ENCODE measurements at places on chromosomes 4 and X.

GRCh38 chr4:169332583-169332982 is 61.8 kb upstream of the SH3RF1 start:
- DNase-seq, result no peak

- no peak for DNase-seq
Measured at GRCh38 chrX:1659664-1660461, 45.0 kb downstream of the ASMT start.

- no peak for DNase-seq
Measured at GRCh38 chr4:6471307-6472007, 957 bp downstream of the PPP2R2C start.

GRCh38 chr4:107292979-107293378 is 256.9 kb upstream of the DKK2 start:
- no peak for DNase-seq

DNA sequence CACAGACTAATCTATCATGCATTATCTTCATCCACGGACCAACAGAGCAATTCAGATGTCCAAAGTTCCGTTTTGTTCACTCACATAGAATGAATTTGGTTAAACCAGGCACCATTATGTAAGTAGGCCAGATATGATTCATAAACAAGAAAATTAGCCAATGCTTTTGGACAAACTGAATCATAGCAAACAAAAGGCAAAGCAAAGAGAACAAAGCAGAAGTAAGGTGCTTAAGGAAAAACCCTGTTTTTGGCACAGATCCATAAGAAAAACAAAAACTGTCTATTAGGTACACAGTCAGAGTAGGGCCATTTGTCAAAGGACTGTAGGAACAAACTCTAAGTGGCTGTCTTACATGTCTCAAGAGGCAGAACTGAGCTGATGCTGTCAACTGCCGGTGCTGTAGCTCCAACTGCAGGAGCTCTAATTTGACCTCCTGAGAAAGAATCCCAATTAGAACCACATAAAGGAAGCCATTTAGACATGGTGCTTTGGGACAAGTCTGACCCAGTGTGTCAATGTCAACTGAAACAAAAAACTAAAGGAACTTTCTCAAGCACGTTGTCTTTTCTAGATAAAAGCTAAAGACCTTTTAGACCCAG is 146.7 kb downstream of the COL25A1 start:
- no peak for DNase-seq

- no peak for DNase-seq
Measured at GRCh38 chr4:2261853-2262144, at the start of gene MXD4. MXD4 (minus strand) TSS chr4:2262109; CDS start chr4:2261980, 129 bp downstream.

GRCh38 chr4:62023633-62024032 is 823.5 kb downstream of the ADGRL3 start:
- no peak for DNase-seq

GRCh38 chr4:122086338-122087065 is 65.6 kb upstream of the BLTP1 start:
- DNase-seq, result no peak

DNA sequence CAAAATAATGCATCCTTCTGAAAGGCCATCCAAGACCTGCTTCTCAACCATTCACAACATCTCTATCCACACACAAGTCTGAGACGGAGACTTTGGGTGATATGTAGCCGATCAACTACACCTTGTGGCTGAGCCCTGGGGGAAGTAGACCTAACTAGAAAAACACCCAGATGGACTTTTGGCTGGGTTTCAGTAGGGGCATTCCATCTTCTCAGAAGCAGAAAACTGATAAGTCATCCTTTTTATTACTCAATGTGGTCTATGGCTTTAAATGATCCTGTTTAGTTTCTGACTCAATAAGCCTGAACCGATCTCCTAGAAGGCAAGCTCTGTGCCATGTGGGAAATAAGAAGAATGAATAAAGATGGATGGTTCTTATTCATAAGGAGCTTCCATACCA is 82.5 kb upstream of the AFF2 start:
- DNase-seq, result no peak

DNA sequence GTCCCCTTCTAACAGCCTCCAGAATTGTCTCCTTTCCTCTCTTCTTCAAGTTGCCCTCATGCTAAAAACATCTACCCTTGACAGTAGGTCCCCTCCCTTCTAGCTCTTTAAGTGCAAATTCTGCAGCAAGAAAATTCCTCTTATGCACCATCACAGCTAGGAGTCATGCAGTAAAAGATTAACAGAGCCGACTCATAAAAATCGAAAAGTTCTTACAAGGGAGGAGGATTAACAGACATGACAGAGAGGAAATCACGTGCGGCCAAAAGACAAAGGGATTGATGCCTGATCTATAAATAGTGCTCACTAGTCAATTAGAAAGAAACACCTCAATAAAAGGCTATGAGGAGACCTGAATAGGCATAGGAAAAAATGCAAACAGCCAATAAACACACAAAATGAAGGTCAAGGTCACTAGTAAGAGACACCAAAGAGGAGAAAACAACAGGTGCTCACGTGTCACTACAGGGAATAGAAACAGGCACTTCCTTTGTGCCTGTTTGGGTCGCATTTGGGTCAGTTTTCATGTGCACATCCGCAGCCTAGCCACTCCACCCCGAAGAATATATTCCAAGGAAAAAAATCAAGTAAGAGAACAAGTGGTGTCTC is 3.4 kb downstream of the RNF212 start:
- no peak for DNase-seq

- peak; percentile 77 for DNase-seq
Measured at GRCh38 chr4:155953151-155954117, at the start of gene CTSO. CTSO (minus strand) TSS chr4:155953866; CDS start chr4:155953847, 19 bp downstream.

GRCh38 chrX:24870143-24870542 is 145.6 kb downstream of the ARX start:
- no peak for DNase-seq

- peak; percentile 36 for DNase-seq
Measured at GRCh38 chr4:173257732-173258717, 76.1 kb downstream of the HMGB2 start.

DNA sequence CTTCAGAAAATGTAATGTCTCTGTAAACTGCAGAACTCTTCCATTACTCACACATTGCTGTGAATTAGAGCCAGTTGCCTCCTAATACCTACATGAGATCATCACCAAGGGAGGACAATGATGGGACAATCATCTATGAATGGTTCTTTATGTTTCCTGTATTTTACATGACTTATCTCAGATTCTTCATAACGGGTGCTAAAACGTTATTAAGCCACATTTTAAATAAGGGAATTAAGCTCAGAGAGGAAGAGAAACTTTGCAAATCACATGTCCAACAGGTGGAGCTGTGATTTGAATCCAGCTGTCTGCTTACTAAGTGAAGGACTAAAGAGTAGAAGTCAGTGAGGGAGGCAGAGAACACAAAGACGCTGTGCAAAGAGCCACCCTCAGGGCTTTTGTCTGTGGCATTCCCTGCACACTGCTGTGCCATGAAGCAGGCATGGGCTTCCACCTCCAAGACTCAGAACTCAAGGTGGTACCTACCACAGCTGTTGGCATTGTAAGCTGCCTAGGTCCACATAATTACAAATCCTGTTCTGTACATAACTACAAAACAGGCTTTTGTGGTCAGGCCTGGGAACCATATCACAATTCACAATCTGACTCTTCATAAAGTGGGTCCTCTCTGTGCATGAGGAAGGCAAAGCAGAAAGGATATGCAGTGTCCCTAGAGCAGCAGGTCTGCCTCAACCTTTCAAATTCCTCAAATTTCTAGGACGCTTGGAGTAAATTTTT is 12.8 kb downstream of the TBC1D9 start:
- DNase-seq, result no peak

DNA sequence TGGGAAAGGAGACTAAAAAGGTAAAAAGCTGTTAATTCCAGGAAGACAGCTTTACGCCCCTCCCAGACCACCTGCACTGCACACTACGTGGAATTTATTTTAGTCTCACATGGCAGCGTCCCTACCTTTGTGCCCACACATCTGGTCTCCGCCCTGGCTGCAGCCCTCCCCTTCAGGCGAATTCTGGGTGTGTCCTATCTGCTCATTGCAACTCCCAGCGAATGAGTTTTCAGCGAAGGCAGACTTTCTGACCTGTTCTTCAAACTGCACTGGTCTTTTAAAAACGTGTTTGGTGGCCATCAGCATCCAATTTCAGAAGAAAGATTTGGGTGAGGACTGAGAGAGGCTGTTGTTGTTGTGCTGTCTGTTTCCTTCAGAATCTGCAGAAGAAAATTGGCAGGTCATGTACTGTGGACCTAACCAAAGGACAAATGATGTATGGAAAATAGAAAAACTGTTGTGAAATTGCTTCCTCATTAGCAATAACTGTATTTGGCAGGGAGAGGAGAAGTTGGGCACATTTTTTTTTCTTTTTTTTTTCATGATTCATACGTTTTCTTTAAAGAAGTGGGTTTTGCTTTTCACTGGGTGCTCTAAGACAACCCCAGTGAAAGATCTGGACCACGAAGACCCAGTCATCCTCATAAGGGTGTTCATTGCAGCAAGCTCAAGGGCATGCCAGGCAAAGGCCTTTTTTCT is 4.2 kb downstream of the TLR8 start:
- DNase-seq, result no peak

DNA sequence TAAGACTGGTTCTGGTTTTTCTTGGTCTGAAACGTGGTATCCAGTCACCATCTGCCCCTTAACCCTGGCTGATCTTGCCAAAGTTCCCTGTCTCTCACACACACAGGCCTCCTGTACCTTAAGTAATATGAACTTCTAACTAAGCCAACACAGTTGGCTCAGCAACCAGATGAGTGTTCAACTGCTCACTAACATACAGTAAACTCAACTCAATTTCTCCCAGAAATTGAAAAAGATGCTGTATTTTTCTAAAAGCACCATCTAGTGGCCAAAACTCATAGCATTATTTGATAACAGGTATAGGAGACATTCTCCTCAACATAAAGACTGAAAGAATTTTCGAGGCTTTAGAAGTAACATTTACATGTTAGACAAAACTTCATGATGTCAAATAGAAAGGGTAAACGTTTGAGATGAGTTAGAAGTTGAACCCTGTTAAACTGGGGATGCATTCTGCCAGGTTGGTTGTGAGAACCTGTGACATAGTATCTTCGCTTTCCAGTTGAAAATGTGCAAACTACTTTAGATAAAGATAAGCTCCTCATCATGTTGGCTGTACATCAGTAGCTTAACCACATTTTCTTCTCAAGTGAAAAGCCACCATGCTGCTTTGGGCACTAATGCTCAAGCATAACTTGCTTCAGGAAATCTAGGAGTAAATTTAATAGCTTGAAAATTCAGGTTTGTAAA is 31.2 kb downstream of the CCNI start:
- no peak for DNase-seq

- DNase-seq, result no peak
Measured at GRCh38 chr4:121177246-121178137, 13.4 kb upstream of the TNIP3 start.

DNA sequence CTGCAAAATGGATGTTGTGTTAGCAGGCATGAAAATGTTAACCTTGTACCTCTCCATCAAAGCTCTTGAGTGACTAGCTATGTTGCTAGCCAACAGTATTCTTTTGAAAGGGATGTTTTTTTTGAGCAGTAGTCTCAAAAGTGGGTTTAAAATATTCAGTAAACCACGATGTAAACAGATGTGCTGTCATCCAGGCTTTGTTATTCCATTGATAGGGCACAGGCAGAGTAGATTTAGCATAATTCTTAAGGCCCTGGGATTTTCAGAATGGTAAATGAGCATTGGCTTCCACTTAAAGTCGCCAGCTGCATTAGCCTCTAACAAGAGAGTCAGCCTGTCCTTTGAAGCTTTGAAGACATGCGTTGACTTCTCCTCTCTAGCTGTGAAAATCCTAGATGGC is 18.4 kb downstream of the FGF2 start:
- no peak for DNase-seq

- DNase-seq, result no peak
Measured at GRCh38 chr4:13543839-13544605, at the start of gene NKX3-2. NKX3-2 (minus strand) TSS chr4:13544508; CDS start chr4:13544414, 94 bp downstream.

GRCh38 chrX:2391869-2392606 is 108.7 kb downstream of the DHRSX start:
- no peak for DNase-seq

DNA sequence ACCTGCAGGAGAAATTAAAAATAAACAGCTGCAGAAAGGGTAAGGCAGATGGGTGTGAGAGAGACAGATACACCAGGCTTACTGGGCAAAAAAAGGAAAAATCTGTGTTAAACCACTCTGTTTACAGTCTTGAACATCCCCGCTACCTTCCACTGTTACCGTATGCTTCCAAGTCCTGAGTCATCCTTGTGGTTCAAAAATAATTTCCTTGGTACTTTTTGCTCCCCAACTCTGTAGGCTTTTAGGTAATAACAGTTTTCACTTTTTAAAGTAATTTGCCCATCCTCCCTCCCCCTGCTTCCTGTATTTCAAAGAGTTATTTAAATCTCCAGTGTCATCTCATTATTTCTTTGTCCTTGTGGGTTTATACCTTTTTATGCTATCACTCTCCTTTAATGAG is 210.1 kb upstream of the FAT4 start:
- DNase-seq, result no peak

DNA sequence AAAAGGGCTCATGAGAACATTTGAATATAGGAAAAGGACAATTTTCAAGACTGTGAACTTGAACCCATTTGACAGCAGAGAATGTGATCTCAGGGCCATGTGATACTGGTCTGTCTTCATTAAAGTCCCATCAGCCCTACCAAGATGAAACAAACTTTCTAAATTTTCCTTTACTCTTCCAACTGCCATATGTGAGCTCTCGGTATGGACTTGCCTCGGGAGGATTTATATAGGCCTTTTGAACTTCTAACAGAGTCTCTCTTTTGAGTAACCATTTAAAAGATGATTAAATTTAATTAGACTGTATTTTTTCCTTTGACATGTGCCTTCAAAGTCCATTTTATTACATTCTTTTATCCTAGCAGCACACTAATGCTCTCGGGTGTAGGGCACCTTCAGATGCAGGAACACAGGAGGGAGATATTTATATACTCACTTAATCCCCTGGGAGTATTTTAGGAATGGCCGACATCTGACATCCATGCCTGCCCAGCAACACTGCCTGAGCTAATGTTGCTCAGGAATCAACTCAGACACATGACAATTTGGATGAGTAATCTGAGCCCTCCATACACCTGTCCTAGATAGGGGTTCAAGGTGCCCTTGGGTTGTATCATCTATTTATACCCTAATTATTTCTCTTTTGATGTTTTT is 155.0 kb downstream of the SLC7A11 start:
- no peak for DNase-seq

GRCh38 chrX:45769761-45770582 is 569.3 kb upstream of the DIPK2B start:
- peak; percentile 60 for DNase-seq

DNA sequence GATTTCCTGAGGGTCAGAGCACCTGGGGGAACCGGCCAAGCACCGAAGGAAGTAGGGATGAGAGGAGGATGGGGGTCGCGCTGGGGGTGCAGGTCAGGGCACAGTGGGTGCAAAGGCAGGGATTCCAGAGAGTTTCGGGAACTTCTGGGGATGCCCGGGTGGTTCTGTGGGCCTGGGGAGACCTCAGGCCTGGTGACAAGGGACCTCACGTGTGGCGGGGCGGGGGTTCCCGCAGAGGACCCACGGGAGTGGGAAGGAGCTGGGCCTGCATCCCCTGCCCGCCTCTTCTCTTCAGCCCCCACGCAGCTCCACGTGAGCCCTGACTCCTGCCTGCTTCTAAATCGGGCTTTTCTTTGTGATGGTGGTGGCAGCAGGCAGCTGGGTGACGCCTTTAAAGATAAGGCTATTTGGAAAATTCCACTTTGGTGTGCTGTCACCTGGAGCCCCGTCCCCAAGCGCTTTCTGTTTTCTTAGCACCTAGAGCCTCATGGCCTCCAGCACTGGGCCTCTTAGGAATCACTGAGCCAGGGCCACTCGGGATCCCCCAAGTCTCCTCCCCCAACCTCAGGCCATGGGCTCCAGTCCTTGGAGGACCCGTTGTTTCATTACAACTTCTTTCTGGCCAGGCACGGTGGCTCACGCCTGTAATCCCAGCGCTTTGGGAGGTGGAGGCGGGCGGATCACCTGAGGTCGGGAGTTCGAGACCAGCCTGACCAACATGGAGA is 7.1 kb upstream of the TBC1D14 start:
- DNase-seq, result no peak
